Stimulated activated CD4-positive, alpha-beta T cell treated with anti-CD3 and anti-CD28 coated beads, Interleukin-1b, Interleukin-23, amount 100 ng/mL, for 1 hour (primary cell): ENCODE measurements at places on chromosomes 13 and 19.

DNA sequence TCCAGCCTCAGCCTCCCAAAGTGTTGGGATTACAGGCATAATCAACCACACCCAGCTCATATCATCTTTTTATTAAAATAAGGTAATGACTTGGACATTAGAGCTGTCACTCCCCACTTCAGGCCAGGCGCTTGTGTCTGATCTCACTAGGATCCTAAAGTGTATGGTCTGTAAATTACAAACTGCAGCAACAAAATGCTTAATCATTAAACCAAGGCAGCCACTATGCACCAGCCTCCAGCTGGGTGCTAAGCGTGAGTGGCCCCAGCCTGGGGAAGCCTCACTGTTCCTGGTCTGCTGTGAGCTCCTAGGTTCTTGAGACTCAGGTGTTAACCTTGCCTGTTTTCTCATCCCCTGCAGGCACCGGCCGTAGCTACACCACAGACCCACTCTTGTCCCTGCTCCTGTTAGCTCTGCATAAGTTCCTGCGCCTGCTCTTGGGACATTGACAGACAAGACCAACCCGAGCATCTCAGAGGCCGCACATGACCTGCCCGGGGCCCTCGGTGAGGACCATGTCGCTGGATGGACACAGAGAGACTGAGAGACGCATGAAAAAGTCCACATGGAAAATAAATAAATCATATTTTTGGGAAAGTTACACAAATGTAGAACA is 37.8 kb downstream of the VSTM2B start:
- no peak for DNase-seq

DNA sequence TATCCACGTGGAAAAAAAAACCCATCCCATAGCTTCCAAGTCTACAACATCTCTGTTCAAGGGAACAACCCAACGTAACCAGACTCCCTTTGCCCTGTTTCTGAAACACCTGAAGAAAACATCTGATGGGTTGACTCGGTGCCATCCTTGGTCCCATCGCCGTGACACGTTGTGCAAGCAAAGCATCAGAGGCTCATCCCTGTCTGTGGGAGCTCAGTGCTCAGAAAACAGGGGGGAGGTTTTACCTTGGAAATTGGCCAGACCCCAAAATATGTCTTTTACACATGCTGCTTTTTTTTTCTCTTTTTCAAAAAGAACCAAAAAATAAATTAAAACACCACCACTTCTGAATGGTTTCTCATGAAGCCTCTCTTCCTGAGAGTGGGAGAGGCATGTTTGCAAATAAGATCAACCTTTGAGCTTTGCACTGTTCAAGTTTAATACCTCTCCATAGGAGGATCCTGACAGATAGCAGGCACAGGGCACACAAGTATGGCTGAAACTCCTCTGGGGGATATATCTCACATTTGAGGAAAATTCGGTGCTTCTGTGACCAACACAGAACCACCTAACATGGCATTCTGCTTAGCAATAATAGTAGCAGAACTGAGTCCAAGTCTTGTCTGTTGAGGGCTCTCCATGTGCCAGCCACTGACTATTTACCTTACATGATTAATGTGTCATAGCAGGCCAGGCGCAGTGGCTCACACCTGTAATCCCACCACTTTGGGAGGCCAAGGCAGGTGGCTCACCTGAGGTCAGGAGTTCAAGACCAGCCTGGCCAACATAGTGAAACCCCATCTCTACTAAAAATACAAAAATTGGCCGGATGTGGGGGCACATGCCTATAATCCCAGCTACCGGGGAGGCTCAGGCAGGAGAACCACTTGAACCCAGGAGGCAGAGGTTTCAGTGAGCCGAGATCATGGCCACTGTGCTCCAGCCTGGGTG is 7.0 kb upstream of the PVR start:
- DNase-seq: no peak

- DNase-seq: no peak
These were observed 377.6 kb downstream of the IRS2 start for GRCh38 chr13:109408591-109409382.

DNA sequence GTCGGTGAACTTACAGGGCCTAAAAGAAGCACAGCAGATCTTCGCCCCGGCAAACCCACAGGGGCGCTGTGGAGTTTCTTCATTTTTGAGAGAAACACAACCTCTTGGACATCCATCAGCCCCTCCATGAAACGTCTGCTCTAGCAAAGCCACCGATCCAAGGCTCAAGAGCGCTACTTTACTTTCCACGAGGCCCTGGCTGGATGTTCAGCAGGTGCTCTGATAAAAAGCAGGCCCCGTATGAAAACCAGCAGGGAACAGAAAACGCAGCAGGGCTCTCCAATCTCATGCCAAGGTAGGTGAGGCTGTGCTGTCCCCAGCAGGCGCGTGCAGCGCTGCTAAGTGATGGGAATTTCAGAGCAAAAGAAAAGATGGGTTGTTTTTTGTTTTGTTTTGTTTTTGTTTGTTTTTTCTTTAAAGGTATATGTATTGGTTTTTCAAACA is 86.7 kb downstream of the IRS2 start:
- DNase-seq: no peak

- DNase-seq: no peak
These were observed 64.5 kb upstream of the WDFY2 start for GRCh38 chr13:51519771-51520216.

DNA sequence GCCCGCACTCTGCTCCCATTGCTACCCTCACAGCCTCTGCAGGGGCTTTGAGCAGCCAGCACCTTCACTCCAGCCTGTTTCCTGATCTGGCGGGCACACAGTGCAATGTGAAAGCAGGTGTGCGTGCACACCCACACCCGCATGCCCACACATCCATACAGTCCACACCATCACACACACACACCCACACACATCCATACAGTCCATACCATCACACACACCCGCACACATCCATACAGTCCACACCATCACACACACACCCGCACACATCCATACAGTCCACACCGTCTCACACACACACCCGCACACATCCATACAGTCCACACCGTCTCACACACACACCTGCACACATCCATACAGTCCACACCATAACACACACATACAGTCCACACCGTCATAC is 28.0 kb downstream of the PIAS4 start:
- DNase-seq: no peak

DNA sequence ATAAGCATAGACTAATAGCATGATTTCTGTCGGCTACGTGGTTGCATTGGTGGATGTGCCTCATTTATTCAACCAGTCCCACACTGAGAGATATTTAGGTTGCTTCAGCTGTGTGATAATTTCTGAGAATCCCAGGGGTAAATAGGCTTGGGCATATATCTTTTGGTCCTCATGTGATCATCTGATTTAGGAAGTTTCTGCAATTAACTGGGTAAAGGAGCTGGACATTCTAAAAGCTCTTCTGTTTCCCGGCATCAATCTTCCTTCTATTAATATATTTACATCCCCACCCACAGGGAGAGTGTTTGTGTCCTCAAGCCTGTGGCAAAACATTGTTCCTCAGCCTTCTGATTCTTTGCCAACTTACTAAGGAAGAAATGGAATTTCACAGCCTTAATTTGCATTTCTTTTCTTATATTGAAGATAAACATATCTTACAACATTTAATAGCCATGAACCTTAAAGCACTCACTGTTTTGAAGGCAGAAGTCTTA is 431.6 kb downstream of the RFC3 start:
- no peak for DNase-seq
